Endodermal cell (in vitro differentiated cells): ENCODE measurements at places on chromosomes 7 and 10. TPM values are rescaled to one million over a fixed set of nuclear protein-coding genes. Genes with fewer than 3 reads are reported as not detected.

Gene PAX4
- total RNA-seq, result 0.24 TPM in 1 of 2 replicates, not detected in the other

Gene FAM171A1
- total RNA-seq, result 36.6 and 39.0 TPM in 2 replicates

Gene OPALIN
- total RNA-seq, result not detected in 3 replicates

Gene C10orf143
- 1.5 and 1.6 TPM in 2 replicates for total RNA-seq

Gene OR6B1
- not detected in 3 replicates for total RNA-seq

Gene ZNF239
- total RNA-seq, result 6.2 and 7.5 TPM in 2 replicates

Gene SDK1
- 19.5 and 23.1 TPM in 2 replicates for total RNA-seq

Gene IGF2BP3
- 66.2 to 114 TPM (median 106 TPM) in 3 replicates for total RNA-seq

Gene ADAMTS14
- 0.26 to 0.50 TPM (median 0.44 TPM) in 3 replicates for total RNA-seq
